Activated T-helper 2 cell treated with anti-CD3 and anti-CD28 coated beads, Interferon-gamma antibody, Interleukin-2, Interleukin-4, amounts not matched to agents 10 μg/mL and 5 μg/mL and 100 μg/mL, durations not matched to agents 14 hours and 24 hours and 36 hours (primary cell): ENCODE measurements at places on chromosomes 5 and 9.

DNA sequence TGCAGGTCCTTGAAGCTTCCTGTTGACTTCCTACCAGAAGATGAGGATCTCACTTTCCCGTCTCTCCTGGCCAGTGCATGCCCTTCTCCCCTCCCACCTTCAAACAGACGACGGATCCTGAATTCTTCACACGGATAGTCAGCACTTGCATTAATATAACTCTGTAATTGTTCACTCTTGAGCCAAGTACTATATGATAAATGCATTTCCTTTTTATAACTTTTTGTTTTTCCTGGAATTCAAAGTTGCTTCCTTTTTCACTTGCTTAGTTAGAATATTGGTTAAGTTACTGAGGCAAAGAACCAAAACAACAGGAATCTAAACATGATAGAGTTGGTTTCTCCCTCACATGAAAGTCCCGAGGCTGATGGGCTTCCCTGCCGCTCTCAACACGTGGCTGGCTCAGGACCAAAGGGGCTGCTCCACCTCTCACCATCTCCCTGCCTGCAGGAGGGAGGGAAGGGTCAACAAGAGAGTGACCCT, 20.2 kb upstream of the EGFL7 start:
- no peak for DNase-seq

DNA sequence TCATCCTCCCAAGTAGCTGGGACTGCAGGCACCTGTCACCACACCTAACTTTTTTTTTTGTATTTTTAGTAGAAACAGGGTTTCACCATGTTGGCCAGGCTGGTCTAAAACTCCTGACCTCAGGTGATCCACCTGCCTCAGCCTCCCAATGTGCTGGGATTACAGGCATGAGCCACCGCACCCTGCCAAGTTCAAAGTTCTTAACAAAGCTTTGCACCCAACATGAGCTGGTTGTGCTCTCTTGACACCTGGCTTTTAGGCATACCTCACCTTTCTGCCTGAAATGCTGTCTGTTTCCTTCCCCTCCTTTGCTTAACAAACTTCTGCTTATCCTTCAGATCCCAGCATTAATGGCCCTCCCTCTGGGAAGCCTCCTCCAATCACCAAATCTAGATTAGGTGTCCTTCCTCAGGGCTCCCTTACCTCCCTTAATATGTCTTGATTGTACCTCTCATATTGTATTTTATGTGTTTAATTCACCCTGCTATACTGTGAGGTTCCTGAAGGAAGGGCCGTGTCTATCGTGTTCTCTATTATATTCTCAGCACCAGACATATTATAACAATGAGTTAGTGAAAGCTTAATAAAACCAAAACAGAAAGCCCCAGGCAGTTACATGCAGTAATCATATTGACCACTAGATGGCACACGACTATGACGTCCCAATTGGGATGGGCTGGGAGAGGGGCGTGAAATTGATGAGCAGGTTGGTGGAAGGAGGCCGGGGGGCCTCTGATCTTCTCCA, 62.9 kb upstream of the PPARGC1B start:
- DNase-seq = no peak

DNA sequence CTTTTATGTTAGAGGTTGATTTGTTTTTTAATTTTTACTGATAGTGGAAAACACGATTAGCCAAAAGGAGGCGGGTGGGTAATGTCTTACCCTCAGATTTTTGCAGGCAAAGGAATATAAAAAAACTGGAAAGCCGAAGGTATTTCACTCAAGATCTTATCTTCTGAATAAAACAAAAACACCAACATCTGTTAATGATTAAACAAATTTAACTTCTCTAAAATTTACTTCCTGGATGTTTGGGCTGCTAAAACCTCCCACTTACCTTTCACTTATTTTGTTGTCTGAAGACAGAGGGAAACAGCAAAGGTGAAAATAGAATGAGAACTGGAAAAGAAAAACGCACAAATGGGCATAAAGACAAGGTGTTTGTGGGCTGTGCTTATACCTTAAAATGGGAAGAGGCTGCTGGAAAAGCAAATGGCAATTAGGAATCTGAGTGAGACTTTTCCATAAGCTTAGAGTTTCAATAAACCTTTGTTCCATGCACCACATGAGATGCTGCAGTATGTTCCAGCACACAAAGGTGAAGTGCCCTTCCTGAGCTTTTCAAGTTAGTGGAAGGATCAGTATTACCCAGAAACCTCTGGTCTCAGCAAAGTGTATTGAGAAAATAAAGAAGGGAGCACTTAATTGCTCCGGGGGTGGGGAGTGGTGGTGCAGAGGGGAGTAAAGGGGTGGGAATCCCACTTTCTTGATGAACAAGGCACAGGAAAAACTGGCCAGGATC, 298.3 kb downstream of the BNC2 start:
- no peak for DNase-seq

DNA sequence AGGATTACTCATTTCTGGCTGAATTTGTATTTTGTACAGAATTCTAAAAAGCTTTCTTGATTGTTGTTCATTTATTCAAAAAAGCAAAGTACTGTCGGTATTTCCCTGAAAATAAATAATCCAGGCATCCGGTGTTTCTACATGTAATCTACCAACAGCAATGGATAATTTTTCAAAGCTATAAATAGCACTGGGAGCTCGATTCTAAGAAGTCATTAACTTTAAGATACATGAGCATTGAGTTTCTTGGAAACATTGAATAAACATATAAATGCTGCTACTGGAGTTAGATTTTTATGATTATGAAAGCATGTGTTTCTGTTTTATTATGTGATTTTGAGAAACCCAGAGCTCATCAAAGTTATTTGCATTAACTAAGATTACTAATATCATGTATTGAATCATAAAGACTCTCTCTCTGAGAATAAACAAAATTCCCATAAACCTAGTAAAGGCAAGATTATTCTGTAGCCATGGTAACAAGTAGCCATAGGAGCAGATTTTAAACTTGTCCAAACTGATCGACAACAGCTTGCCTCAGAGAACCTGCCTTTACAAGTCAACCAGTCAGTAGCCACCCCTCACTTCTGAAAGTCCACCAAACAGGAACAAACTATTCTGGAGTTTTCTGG, 197.0 kb downstream of the DRD1 start:
- DNase-seq = no peak
